ENCODE measurements at places on chromosomes 12 and 14.
A peak's percentile ranks its signal among the peaks of the same experiment; 100 is the strongest.

- DNase-seq = peak; percentile 48
Observed at GRCh38 chr14:36520601-36521525, 831 bp upstream of the NKX2-1 start.

- DNase-seq = no peak
Observed at GRCh38 chr12:129604506-129604905, 299.3 kb downstream of the TMEM132D start.

- DNase-seq = peak; percentile 95
Observed at GRCh38 chr12:100573292-100574186, at the start of gene GAS2L3. Gene GAS2L3, plus strand, starts transcription at chr12:100573684. Its CDS starts 21,221 bp downstream, at chr12:100594905.

DNA sequence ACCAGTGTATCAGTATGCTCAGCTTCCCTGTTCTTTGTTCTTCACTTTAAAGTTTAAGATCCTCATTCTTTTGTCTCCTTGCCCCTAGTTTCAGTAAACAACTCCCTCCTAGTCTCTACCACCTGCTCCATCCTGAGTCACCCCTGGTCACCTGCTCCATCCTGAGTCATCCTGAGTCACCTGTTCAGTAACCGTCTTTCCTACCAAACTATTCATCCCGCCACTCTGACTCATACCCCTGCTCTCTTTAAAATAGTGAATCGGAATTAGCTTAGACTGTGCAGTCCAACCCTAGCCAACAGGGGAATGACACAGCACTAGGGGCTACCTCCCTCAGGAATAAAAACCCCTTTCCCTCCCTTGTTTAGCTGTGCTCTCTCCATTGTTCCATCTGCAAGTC is 888.1 kb upstream of the MDGA2 start:
- no peak for DNase-seq

GRCh38 chr12:9372202-9372601 is 164.0 kb upstream of the PZP start:
- no peak for DNase-seq

DNA sequence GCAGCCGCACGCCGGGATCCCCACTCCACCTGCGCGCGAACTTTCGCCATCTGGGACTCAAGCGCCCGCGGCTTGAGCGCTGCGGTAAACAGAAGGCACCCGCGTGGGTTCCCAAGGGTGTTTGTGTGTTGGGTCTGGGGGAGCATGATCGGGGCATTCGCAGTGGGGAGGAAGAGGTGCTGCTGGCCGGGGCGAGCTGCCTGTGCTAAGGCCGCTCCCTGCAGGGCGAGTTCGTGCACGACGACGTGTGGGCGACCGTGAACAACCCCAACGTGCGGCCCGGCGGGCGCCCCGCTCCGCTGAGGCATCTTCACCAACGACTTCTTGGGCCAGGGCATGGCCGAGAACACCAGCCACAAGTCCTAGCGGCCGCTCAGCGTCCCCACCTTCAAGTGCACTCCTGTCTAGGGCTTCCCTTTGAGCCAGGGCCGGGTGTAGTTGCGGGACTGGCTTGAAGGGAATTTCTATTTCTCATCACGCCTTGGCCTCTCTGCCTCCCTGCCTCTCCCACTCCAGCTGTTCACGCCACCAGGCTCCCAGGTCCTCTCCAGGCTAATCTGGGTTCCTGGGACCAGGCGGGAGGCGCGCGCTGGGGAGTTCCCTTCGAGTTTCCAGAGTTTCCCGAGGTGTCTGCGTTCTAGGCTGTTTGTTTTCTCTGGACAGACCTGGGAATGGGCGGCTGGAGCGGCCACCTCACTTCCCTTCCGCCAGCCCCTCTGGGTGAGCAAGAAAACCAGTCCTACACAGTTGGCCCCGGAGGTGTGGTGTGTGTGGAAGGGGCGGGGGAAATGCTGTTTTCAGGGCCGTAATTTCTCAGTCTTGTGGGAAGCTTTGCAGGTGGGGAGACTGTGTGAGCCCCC is 417.8 kb upstream of the TMTC1 start:
- peak; percentile 48 for DNase-seq

GRCh38 chr12:26576266-26576665 is 256.7 kb downstream of the ITPR2 start:
- DNase-seq = no peak

- DNase-seq = peak; percentile 82
Observed at GRCh38 chr12:8697476-8698131, at the start of gene RIMKLB. Gene RIMKLB, plus strand, starts transcription at chr12:8697991. Its CDS starts 15,876 bp downstream, at chr12:8713867.

- no peak for DNase-seq
Observed at GRCh38 chr14:64178814-64179213, 115.4 kb downstream of the ESR2 start.

GRCh38 chr14:99257673-99258221 is 14.2 kb downstream of the BCL11B start:
- DNase-seq = no peak

GRCh38 chr14:83777516-83777915 is 1752.4 kb upstream of the FLRT2 start:
- DNase-seq = no peak

DNA sequence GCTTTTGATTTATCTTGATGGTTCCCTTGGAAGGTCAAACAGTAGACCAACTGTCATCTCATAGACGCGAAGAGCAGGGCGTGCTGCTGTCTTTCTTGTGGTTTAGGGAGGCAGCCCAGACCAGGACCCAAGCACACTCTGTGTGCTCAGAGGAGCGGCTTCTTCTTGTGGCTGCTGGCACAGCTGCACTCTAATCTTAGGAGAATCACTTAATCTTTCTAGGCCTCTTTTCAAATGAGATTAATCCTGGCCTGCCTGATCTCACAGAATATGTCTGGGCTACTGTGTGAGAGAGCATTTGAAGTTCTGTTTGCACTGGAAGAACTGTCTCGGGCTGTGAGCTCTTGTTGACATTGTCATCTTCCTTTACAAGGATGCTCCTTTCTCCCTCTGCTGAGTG is 60.0 kb upstream of the TRAF3 start:
- no peak for DNase-seq

Data from right lobe of liver (tissue), 6 donors.